ENCODE measurements at places on chromosomes 12 and 14.
A peak's percentile ranks its signal among the peaks of the same experiment; 100 is the strongest.

GRCh38 chr14:71964716-71965115, 32.5 kb downstream of the RGS6 start:
- DNase-seq: no peak

GRCh38 chr12:116441292-116441691, 117.9 kb upstream of the MAP1LC3B2 start:
- no peak for DNase-seq

DNA sequence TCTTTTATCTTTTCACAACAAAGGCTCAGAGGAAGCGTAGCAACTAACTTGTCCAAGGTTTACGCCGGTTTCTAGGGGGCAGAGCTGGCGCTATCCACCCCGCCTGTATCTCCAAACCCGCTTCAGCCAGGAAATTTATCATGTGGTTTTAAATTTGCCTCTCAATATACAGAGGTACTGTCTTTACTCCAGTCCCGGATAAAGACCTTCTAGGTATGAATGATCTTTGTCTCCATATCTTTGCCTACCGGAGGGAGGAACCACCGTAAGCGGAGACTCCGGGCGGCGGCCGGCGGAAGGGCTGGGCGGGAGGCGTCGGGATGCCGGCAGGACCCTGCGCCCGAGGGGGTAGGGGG, 693 bp upstream of the RIMKLB start:
- no peak for DNase-seq

GRCh38 chr12:89732522-89732921, 23.9 kb upstream of the ATP2B1 start:
- DNase-seq: no peak

DNA sequence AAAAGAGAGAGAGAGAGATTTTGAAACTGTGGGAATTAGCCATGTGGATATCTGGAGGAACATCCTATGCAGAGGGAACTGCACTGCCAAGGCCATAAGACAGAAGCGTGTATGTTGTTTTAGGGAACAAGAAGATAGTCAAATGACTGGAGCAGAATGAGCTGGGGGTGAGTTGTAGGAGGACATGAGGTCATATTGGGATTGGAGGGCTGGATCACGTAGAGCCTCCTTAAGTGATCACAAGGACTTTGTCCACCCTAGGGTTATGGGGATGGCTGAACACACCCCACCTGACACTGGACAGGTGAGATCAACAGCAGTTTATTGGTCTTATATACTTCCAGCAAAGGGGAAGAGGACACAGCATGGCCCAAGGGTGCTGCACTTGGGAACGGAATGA, 8.2 kb upstream of the CGRRF1 start:
- DNase-seq: no peak

DNA sequence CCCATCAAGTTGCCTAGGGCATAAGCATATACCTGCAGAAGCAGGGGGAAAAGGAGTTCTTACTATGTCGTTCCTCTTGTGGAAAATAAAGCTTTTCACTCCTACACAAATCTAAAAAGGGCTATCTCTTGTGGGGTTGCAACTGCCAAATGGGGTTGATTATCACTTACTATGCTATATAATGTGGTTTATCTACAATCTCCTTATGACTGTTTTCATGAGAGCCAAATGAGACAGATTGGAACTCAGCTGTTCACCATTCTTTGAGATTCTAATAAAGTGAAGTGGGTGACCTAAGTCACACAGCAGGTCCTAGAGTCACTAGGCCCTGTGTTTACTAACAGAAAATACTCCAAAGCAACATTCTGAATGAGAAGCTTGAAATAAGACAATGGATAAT, 47.7 kb downstream of the CIT start:
- no peak for DNase-seq

DNA sequence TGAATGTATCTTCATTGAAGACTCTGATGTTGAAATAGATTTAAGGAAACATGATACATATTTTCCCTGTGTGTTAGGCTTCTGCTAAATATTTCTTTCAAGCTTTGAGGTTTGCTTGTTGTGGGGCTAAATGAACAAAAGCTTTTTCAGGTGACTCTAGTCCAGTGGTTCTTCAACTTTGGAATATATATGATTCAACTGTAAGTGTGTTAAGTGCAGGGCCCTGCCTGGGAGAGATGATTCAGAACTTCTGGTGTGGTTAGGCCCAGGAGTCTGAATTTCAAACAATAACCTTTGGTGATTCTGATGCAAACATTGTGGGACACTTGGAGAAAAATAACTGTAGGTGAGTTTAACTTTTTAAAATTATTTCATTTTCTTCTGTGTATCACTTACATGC, 93.0 kb downstream of the TRHDE start:
- DNase-seq: no peak

DNA sequence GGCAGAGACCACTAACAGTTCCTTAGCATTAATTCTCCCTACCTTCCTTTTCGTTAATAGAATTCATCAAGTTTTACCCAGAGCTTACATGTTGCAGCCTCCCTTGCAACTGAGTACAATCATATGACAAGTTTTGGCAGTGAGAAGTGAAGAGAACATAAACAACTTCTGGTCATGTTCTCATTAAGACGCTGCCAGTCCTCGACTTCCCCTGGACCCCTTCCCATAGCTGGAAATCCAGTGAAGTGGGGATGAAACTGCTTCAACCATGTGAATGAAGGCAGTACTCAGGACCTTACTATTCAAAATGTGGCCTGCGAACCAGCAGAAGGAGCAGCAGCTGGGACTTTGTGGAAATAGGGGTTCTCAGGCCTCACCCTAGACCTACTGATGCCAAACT, 133.9 kb downstream of the SPTSSA start:
- peak; percentile 52 for DNase-seq

DNA sequence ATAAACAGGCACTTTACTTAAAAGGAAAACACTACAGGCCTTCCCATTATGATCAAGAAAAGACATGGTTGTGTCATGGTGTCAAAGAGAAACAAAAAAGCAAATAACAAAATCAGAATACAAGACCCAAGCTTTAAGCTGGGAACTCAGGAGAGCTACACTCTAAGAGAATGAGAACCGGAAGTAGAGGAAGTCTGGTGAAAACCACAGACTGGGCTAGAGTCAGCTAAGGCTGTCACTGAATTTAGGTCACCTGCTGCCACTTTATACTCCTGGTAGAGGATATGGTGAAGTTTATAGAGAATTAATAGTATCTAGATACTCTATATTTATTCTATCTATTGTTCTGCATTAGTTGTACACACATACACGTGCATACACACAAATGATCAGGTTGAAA, 971.7 kb downstream of the FLRT2 start:
- DNase-seq: no peak

DNA sequence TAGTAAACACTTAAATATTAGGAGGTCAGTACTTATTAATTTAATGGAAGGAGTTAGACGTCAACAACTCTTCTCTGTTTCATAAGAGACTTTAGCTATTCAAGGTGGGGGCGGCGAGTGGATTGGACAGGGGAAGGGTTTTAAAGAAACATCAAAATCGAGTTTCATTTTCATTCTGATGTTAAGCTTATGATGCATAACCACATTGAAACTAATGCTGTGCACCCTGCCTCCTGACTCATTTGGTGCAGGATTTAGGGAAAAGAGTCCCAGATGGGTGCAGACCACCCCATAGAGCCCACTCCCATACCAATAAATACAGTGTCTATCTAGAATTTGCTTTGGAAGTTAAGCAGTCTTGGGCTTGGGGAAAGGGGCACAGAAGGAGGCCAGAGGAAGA, 7.4 kb downstream of the ZBTB39 start:
- no peak for DNase-seq

DNA sequence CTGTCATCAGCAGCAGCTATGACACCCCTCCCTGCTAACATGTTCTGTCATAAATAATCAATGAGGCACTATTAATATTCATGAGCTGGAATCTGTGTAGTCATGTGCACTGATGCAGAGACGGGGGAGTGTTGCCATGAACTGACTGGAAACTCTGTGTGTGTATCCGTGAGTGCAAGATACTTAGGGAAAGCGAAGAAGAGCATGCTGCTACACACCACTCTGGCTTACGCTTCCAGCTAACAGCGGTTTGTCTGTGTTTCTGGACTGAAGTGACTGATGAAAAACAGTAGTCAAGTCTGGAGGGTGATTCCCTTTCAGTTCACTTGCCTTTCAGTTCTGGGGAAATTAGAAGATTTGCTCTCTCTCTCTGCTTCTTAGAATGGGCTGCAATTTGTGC, 249.4 kb downstream of the PDZRN4 start:
- no peak for DNase-seq

GRCh38 chr12:46300910-46301309, 32.1 kb upstream of the SLC38A1 start:
- DNase-seq: no peak

DNA sequence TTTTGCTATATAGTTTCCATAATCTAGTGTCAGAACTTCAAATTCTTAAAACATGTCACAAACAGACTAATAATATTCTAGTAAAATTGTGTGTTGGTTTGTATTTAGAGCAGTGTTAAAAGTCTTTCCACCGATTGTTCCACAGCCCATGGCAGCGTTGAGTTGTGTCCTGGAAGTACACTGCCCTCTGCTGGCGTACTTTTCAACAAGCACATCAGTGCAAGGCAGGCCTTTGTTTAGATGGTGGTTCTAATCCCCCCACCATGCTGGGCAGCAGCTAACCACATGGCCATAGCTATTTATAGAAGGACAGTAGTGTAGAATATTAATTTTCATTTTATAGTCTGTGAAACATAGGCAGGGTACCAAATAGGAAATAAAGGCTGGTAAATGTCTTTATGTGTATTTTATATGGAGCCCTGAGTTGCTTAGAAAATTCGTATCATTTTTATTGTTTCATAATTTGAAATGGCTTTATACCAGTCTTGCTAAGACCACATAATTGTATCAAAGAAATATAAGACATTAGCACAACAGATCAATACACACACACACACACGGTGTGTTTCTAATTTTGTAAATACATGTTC, 235.4 kb downstream of the SEC23A start:
- no peak for DNase-seq

DNA sequence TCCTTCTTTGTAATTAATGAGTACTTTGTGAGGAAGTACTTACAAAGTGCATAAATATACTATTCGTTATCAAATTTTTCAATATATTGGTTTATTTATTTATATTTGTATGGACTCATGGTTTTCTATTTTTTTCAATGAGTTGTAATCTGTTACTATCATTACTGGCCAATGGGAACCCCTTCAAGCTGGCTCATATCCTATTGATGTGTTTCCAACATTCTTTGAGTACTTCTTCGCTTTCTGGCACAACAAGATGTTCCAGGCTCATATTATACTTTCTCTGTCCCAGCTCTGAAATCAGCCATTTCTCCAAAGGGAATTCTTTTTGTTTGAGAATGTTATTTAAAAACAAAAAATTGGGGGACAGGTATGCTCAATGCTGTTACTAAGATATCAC, 17.5 kb downstream of the YBX3 start:
- no peak for DNase-seq

DNA sequence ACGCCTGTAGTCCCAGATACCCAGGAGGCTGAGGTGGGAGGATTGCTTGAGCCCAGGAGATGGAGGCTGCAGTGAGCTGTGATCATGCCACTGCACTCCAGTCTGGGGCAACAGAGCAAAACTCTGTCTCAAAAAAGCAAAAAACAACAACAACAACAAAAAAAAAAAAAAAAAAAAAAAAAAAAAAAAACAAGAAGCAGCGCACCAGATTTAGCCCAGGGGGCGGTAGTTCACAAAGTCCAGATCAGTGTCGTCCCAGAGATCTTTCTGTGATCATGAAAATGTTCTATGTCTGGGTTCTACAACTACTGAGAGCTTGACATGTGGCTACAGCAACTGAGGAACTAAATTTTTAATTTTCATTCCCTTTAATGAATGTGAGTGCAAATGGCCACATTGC, 27.4 kb downstream of the OAS2 start:
- DNase-seq: no peak

DNA sequence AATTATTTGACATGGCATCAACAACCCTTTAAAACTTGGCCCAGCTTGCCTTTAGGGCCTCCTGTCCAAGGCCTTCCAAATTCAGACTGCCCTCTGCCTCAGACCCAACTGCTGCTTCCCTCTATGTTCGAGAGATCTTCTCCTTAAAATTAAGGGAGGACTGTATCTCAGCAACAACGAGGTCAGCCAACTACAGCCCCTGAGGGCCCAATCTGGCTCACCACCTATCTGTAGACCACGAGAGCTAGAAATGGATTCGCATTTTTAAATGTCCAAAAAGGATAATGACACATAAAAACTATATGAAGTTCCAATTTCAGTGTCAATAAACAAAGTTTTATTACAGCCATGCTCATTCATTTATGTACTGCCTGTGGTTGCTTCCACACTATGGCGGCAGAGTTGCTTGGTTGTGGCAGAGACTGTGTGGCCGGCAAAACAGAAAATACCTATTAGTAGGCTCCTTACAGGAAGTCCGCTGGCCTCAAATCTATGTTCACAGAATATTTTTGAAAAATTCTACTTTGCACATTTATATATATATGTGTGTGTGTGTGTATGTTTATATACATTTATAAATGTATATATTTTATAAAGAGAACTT, 1026.9 kb downstream of the BCL11B start:
- DNase-seq: no peak

GRCh38 chr12:124264879-124265278, 30.0 kb upstream of the RFLNA start:
- no peak for DNase-seq

DNA sequence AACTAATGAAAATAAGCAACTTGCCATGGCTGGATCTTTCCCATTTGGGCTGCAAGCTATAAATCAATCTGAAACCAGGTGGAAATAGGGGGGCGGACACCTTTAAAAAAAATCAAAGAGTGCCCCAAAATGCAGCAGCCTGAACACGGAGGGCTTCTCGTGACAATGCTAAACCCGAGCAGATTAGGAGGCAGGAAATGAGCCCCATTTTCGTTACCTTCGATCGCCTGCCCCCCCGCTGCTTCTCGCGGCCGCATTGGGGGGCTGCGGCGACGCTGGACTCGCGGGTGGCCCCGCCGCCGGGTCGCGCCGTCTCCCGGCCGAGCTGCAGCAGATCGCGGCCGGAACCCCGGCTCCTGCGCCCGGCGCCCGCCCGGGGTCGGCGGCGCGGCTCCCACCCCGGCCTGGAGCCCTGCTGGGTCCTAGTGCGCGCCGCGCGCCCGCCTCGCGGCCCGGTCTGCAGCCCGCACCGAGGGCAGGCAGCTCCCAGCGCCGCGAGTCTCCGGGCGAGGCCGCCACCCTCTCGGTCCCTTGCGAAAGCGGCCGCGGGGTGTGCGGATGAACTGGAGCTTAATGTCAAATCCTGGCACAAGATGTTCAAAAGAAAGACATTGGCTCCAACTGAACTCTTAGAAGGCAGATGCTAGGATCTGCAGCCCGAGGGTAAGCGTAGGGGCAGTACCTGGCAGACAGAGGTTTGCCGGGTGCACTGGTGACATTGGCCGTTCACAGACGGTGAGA, 201.9 kb upstream of the FOXN3 start:
- DNase-seq: no peak
